Progenitor cell of endocrine pancreas (in vitro differentiated cells): ENCODE measurements at places on chromosomes 4 and X.
A peak's percentile ranks its signal among the peaks of the same experiment; 100 is the strongest.

- no peak for DNase-seq
These were observed 297.9 kb upstream of the CTSO start for GRCh38 chr4:156251373-156252065.

GRCh38 chr4:37400241-37400881, 155.8 kb downstream of the NWD2 start:
- DNase-seq = no peak

GRCh38 chr4:38902695-38903094, 35.1 kb downstream of the FAM114A1 start:
- DNase-seq = no peak

DNA sequence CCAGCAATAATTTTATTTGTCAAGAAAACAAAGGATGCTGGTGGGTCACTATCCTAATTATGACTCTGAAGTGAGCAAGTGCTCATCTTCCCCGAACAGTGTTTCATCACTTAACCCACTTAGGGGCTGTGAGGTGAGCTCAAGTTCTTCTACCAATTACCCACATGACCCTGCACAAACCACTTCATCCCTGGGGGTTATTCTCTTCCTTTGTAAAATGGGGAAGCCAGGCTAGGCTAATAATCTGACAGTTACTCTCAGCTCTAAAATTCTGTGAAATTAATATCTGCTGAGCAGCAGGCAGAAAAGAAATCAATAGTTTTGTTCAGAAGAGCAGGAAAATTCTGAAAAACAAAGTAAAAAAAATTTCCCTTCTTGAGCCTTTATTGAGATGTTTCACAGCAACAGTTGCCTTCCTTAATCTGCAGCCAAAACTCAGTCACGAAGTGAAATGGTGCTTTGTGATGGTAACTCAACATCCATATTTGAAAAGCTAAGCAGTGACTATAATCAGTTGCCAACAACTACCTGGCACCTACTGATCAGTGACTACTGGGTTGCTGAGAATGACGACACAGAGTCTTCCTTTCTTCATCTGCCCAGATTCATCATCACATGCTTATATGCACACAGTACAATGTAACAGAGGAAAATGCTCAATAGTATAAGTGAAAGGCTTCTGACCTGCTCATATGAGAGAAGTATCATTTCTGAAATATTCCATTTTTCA, 24.1 kb downstream of the ATP8A1 start:
- DNase-seq = no peak

- no peak for DNase-seq
These were observed 71.1 kb downstream of the IGSF1 start for GRCh38 chrX:131217989-131218388.

GRCh38 chrX:26376037-26376708, 160.2 kb downstream of the MAGEB5 start:
- DNase-seq = no peak

GRCh38 chr4:3317011-3317655, 24.3 kb downstream of the RGS12 start:
- DNase-seq = no peak

DNA sequence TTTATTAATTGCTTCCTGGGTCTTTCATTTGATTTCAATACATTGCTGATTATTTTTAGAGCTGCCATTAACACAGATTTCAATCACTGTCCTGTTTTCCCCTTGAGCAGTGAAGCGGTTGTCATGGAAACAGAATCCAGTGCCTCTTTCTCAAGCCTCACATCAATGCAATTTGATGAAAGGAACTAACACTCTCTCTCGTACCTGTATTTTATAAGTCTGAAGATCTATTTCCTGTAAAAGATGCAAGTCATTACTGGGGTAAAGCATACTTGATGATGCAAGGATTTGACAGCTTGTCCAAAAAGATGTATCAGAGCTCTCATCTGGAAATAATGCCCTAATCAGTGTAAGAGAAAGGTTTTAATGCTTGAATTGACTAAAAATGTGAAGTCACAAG, 17.9 kb upstream of the GASK1B start:
- DNase-seq = no peak

DNA sequence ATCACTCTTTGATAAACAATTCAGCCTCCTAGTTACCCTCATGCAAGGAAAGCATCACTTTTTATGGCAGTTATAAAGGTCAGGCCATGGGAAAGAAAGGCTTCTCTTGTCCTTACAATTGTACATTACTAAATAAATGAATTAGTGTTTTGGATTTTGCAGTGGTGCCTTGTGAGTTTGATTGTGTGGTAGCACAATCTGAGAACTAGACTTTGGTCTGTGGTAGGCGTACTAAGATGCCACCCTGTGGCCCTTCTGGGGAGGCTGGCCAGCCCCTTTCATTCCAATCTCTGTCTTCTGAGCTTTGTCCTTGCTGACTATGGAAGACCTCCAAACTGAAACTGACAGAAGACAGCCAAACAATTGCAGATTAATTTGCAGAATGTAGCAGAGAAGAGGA, 14.6 kb upstream of the HNRNPD start:
- no peak for DNase-seq

GRCh38 chr4:74983253-74983635, 50.3 kb downstream of the PARM1 start:
- no peak for DNase-seq

GRCh38 chr4:124389591-124389990, 322.9 kb downstream of the ANKRD50 start:
- no peak for DNase-seq

DNA sequence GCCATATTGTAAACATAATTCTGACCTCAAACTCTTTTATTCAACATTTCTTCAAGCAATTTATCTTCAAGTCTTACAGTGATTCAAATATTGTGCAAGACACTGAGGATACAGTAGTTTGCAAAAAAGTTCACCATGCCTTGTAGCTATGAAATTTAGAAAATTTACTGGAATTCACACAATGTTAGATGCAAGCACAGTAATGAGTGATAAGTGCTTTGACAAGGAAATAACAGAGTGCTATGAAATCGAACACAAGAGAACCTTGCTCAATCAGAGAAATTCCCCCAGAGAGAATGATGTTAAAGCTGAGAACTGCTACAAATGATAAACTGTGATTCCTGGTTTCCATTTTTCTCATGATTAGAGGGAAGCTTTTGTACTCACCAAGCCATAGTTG, 952.9 kb downstream of the FAT4 start:
- DNase-seq = no peak

DNA sequence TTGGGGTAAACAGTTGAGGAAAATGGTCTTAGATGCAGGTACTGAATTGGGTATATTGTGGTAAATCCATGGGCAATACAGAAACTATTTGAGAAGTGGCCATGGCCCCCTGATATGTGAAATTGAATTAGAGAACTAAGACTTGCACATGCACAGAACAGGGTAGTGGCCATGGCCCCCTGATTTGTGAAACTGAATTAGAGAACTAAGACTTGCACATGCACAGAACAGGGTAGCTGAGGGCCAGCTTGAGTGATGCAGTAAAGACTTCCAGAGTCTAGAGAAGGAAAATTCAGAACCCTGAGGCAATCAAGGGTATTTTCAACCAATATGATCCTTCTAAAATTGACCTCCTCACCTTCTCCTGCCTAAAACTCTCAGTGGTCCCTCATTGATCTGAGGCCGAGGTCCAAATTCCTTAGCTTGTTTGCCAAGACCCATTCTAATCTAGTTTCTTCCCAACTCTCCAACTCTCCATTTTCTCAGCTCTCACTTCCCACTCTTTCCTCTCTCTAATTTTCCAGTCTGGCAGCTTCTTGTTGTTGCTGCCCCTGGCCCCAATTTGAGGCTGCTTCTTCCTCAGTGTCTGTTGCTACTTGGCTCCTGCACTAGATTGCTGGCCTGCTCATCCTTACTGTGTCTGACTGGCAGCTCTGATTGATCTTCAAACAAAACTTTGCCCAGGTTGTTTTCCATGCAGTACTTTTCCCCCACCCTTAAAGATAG, 72.4 kb downstream of the FRAS1 start:
- DNase-seq = no peak

- no peak for DNase-seq
These were observed 111.3 kb downstream of the SHROOM3 start for GRCh38 chr4:76546327-76546726.

- DNase-seq = peak; percentile 32
These were observed 50.6 kb downstream of the LGI2 start for GRCh38 chr4:24980064-24980690.

DNA sequence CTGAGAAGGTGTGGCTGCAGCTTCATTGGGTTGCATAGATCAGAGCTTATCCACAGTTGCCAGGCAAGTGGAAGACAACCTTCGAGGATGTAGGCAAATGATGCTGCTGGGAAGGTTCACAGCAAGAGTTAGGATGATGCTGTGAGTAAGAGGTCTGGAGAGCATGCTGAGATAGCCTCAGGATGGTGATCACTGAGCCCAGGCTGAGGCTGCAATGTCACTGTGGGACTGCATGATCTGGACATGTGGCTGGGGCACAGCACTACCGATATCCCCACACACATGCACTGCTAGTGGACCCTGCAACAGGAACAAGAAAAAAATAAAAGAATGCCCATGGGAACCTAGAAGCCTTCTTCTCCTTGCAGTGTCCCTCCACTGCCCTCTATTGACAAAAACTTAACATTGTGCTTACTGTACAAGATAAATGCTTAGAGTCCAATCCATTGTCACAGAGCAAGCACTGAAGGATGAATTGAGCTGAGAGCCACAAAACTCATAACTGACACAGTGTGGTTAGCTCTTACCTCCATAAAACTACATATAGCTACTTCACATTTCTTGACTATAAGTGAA, 105.6 kb downstream of the CNKSR2 start:
- DNase-seq = no peak

GRCh38 chrX:23012162-23012561, 12.4 kb downstream of the DDX53 start:
- no peak for DNase-seq

GRCh38 chr4:90061881-90062280, 65.3 kb upstream of the CCSER1 start:
- DNase-seq = no peak

GRCh38 chr4:139511320-139511719, 44.7 kb downstream of the SETD7 start:
- no peak for DNase-seq

GRCh38 chr4:112526061-112526460, 10.1 kb upstream of the NEUROG2 start:
- DNase-seq = no peak

GRCh38 chr4:186825069-186825468, 101.4 kb upstream of the FAT1 start:
- DNase-seq = no peak
